ENCODE measurements at places on chromosomes 13 and 19.

DNA sequence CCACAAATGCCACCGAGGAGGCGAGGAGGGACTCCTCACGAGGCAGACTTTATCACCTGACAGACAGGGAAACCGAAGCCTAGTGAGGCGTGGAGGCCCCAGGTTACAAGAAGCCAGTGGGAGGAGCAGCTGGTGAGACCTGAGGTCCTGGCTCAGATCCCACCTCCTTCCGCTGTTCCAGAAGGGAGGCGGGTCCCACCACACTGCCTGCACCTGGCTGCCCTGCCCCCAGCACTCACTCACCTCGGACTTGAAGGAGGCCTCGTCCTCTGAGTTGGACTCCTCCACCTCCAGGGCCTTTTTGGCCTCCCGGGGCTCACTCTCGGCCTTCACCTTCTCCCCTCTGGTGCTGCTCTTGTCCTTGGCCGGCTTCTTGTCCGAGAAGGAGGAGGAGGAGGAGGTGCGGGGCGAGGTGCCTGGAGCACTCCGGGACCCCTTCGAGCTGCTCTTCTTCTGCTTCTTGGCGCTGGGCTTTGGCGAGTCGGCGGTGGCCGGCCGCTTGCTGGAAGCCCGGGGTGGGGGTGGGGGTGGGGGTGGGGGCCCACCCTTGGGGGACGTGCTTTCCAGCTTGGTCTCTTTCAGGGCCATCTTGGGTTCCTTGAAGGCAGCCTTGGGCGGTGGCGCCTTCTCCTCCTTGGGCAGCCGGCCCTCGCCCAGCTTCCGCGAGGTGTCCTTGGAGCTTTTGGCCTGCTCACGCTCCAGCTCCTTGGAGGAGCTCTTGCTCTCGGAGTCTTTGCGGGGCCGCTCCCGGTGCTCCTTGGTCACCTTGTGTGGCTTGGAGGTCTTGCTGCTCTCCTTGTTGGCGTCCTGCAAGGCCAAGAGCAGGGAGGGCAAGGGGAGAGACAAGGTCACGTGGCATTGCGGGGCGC lies 57.7 kb downstream of the MLLT1 start:
- no peak for DNase-seq

DNA sequence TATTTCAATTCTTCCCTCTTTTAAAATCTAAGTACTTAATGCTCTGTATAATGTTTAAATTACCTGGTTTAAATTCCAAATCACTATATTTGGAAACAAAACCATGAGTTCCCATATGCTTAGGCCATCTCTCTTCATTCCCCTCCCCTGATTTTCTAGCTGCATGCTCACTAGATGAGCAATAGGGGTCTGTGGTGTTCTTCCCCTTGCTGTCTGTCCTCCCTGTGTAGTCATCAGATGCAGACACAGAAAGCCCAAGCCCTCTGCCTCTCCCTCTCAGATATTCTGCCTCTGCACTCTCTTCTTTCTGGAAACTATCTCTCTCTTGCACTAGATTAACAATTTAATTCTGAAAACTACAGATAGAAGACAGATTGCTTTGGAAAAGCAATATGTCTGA lies 1730.2 kb downstream of the OLFM4 start:
- no peak for DNase-seq

DNA sequence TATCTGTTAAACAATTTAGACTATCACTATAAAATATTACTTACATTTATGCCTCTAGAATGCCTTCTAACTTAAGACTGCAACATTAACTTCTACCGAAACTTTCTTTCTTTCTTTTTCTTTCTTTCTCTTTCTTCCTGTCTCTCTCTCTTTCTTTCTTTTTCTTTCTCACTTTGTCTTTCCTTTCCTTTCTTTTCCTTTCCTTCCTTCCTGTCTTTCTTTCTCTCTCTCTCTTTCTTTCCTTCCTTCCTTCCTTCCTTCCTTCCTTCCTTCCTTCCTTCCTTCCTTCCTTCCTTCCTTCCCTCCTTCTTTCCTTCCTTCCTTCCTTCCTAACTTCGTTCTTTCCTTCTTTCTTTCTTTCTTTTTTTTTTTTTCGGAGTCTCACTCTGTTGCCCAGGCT lies 1071.9 kb upstream of the ATXN8OS start:
- no peak for DNase-seq

DNA sequence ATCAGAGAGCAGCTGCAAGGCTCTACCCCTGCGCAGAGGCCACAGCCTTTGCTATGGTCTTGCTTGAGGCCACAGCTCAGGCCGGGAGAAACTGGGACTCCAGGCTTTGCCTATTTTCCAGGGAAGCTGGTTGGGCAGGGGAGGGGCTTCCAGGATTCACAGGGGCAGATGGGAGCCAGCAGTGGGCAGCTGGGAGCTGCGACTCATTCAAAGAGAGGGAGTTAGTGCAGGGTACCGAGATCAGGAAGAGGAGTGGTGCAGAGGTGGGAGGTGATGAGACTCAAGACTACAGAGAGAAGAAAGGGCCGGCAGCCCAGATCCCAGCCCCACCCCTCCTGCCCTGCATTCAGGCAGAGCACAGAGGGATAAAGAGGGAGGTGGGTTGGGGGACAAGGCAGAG lies 12.1 kb downstream of the ADGRE5 start:
- DNase-seq = no peak

GRCh38 chr19:795691-796581 lies 1.3 kb upstream of the PTBP1 start:
- no peak for DNase-seq

DNA sequence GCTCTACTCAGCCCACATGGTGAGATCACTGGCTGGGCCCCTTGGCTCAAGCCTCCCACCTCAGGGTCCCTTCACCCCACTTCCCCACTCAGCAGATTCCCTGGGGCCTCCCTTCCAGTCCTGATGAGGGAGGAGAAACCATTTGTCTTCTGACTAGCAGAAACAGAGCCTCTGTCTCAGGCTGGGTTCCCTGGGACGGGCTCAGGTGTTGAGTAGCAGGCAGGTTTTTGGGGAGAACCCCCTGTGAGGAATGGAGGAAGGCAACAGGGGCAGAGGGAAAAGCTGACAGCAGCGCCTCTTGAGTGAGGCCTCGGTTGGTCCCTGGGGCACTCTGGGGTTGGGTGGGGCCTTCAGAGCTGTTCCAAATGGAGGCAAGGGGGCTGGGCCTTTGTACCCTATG lies 452.2 kb downstream of the TSHZ3 start:
- no peak for DNase-seq

- no peak for DNase-seq
These were observed at the start of gene CRB3 for GRCh38 chr19:6464070-6464873. TSS of gene CRB3 (plus strand) at chr19:6464271. CDS start at chr19:6464702, 431 bp downstream.

DNA sequence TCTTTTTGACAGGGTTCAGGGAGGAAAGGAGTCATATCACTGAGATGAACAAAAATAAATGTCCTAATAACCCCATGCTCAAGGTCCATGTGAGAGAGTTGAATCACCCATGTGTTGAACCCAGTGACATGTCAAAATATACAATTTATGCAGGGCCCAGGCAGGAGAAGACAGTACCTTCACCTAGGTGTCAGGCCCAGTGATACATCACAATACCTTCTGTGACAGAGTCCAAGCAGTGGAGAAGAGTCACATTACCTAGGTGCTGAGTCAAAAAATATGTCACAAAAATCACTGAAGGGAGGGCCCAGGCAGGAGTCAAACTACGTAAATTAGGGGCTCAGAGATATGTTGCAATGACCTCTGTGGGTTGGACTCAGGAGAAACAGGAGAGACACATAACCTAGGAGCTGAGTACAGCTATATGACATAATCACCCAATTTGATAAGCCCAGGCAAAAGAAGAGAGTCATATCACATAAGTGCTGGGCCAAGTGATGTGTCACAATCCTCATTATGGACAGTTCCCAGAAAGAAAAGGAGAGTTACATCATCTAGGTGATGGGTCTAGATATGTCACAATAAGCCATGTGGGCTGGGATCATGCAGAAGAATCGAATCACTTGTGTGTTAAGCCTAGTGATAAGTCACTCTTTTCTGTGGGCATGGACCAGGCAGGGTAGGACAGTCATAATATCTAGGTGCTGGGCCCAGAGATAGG lies 13.8 kb upstream of the ZNF724 start:
- no peak for DNase-seq

DNA sequence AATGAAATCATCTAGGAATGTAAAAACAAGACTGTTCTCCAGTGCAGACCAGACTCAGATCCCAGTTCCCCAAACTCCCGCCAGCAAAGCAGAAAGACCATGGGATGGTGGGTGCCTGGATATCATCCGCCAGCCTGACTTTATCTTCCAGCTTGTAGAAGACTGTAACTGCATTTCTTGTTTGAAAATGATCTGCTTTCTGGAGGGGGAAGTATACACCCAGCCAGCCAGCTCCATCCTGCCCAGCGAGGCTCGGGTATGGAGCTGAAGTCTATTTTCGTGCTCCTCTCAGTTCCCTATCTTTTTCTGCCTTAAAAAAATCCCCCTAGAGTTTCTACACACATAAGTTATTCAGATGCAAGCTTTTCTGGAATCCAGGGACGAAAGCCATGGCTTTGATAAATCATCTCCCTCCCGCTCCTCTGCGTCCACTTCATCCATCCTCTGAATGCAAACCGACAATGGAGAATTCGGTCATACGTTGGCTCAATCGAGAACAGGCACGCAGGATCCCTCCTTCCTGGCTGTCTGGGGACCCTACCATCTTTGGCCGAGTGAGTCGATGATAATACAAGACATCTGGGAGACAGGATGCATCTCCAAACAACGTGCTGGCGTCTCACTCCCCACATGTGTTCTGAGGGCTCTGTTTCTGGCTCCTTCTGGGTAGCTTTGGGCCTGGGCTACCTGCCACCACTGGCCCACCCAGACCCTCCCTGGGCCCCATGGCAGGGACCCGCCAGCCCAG lies 31.2 kb downstream of the CEBPG start:
- DNase-seq = no peak

Data from activated CD4-positive, alpha-beta T cell treated with anti-CD3 and anti-CD28 coated beads for 24 hours (primary cell).